ENCODE measurements at places on chromosomes 5 and 9. TPM values are rescaled to one million over a fixed set of nuclear protein-coding genes. Genes with fewer than 3 reads are reported as not detected.

Gene ELOVL7
- polyA plus RNA-seq, result 0.07 TPM

Gene AJM1
- polyA plus RNA-seq, result 0.15 TPM

Gene ZDHHC11B
- not detected for polyA plus RNA-seq

Gene EGFL7
- polyA plus RNA-seq, result 2.5 TPM

Gene PCDHGB3
- polyA plus RNA-seq, result 2.5 TPM

Gene EXOSC3
- 34.0 TPM for polyA plus RNA-seq

Gene IL31RA
- polyA plus RNA-seq, result 2.2 TPM

Gene PITX1
- polyA plus RNA-seq, result 7.0 TPM

Gene ADRB2
- polyA plus RNA-seq, result 2.9 TPM

Gene CDKN2B-AS1
- polyA plus RNA-seq, result 1.7 TPM

Gene NOXA1
- polyA plus RNA-seq, result not detected

Gene ADAMTS16
- 0.40 TPM for polyA plus RNA-seq

Gene NPR3
- 87.3 TPM for polyA plus RNA-seq

Gene NEUROG1
- not detected for polyA plus RNA-seq

Gene EIF4E1B
- polyA plus RNA-seq, result not detected

Data from fibroblast of lung (primary cell).